Mesangial cell (primary cell): ENCODE measurements at places on chromosomes 4 and X. TPM values are rescaled to one million over a fixed set of nuclear protein-coding genes. Genes with fewer than 3 reads are reported as not detected.

The TKTL2 gene
- total RNA-seq = not detected in 2 replicates

The GNRHR gene
- total RNA-seq = not detected in 2 replicates

The TGIF2LX gene
- not detected in 2 replicates for total RNA-seq

The SSR4 gene
- total RNA-seq = 224 and 257 TPM in 2 replicates
